Activated CD4-positive, alpha-beta T cell treated with anti-CD3 and anti-CD28 coated beads, Interleukin-2, amount 50 U/mL, for 16 hours (primary cell): ENCODE measurements at places on chromosomes 11 and 22.

GRCh38 chr11:112537846-112538330 is 277.2 kb upstream of the PLET1 start:
- peak; percentile 7 for DNase-seq

GRCh38 chr11:63250162-63251050 is 7.0 kb upstream of the SLC22A25 start:
- DNase-seq: no peak

DNA sequence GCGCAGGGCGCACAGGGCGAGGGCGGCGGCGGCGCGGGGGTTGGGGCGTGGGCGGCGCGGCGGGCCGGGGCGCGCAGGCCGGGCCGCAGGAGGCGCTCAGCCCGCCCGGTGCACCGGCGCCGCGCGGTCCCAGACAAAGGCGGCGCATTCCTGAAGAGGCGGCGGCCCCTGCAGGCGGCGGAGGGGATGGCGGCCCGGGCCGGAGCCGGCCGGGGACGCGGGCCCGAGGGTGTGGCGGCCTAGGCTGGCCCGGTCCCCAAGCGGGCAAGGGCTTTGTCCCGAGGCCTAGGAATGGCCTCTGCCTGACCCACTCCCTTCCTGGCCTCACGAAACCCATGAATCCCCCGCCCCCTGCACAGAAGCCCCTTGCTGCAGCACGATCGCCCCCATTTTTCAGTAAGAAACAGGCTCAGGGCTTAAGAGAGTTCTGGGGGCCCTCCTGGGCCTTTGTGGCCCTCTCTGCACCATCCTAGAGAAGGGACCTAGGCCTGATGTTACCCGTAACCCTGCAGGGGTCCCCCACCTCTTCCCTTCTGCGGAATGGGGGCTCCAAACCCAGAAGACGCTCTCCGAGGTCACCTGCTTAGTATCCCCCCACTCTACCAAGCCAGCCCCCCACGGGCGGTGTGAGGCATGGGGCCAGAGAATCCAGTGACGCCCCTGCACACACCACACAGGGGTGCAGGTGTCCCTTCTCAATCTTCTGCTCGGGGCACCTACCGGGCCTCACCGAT is at the start of gene RTN4R:
TSS of gene RTN4R (minus strand) at position 40 of the 734 bp plus-strand sequence. CDS start 226 bp downstream, outside the sequence.
- peak; percentile 34 for DNase-seq

DNA sequence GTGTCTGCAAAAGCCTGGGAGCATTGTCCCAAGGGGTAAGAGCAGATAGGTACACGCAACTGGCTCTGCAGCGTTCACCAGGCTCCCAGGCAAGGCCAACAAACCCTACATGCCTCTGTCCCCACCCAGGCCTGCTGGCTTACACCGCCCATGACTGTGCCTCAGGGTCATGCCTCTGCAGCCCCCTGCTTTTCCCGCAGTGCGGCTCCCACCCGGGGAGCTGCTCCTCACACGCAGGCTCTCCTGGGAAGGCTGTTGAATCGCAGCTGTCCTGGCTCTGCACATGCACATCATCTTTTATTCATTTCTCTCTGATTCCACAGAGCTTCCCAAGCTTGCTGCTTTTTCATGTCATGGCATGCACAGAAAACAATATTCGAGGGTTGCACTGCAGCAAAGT is 29.2 kb upstream of the B3GAT1 start:
- DNase-seq: no peak

- DNase-seq: no peak
Measured at GRCh38 chr22:44309137-44309536, 3.6 kb downstream of the SHISAL1 start.
